Cortex of kidney (tissue), 1 donor: ENCODE measurements at places on chromosomes 3 and 15.

- no peak for DNase-seq
Observed at GRCh38 chr3:103513003-103513402, 1078.2 kb downstream of the ZPLD1 start.

- no peak for DNase-seq
Observed at GRCh38 chr3:168156479-168156878, 60.8 kb upstream of the GOLIM4 start.

DNA sequence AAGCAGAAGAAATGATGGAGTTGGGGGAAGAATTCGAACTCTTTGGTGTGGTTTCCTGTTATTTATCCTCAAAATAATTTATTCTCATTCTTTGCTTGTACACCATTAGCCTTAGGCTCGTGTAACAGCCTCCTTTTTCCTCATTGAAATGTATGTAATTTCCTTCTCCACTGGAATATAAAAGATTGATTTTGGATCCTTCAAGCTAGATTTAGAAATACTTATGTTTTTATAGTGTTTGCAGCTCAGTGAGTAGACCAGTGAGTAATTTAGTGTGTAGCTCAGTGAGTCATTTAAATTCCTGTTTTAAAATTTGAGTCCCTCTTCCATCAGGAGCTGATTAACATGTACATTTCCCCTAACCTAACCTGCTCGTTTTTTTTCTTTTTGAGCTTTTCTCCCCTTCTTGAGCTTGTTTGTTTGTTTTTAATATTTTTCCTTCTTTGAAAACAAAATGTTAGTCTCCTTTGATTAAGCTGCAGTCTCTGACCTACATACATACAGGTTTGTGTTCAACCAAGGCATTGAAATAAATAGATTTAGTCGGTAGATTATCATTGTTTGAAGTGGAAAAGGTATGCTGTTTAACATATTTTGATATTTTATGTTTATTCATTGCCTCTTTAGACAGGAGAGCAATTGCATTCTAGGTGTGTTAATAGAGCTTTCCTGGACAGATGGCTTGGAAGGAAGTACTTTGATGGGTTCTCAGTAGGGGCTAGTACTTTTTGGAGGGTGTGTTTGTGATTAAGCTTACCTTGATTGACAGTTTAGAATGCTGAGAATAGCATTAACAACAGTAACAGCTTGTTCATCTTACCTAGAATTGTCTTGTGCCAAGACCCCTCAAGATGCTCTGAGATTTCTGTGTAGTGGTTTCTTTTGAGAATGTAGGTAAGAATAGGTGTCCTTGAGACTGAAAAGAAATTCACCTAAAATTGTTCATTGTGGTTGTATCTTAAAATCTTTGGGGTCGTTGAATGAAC is 5.9 kb downstream of the USP3 start:
- DNase-seq = no peak

- no peak for DNase-seq
Observed at GRCh38 chr3:133213937-133214336, 175.7 kb downstream of the TMEM108 start.

DNA sequence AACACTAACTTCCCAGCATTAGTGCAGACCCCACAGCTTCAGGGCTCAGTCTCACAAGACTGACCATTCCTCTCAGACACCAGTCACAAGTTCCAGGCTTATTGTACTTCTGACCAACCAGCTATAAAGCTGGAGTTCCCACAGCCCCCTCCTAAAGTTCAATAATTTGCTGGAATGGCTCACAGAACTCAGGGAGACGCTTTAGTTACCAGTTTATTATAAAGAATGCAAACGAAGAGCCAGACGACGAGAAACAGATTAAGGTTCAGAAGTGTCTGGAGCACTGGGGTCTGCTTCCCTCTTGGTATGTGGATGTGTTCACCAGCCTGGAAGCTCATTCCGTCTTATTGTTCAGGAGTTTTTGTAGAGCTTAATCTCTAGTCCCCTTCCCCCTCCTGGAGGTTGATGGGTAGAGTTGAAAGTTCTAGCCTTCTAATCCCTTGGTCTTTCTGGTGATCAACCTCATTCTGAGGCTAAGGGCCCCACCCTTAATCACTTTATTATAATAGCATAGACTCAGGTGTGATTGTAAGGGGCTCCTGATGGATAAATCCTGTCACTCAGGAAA is 4.8 kb upstream of the CSRNP1 start:
- DNase-seq = no peak

DNA sequence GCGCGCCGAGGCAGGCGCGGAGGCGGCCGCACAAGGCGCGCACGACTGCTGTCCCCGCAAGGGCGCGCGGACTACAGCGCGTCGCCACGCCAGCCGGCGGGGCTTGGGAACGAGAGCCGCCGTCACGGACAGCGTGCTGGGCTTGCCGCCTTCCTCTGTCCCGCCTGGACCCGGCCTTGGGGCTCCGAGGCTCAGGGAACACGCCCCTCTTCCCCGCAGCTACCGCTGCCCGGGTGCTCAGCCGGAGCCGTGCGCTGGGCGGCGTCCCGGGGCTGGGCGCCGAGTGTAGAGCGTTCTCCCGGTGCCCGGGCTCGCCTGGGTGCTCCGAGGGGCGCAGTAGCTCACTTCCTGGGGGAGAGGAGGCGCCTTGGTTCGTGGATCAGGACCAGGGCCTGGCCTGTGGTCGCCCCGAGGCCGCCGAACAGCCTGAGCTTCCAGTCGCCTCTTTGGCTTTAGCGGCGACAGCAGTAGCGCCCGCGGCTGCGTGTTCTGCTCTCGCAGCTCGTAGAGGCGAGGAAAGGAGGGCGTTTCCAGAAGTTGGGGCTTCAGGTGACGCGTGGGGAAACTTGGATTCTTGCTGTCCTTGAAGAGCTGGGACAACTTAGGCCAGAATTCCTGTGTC is 226.7 kb upstream of the C2CD4B start:
- no peak for DNase-seq

- no peak for DNase-seq
Observed at GRCh38 chr3:176848431-176849214, 348.7 kb downstream of the TBL1XR1 start.

- DNase-seq = no peak
Observed at GRCh38 chr15:68679961-68680371, 101.2 kb downstream of the CORO2B start.

DNA sequence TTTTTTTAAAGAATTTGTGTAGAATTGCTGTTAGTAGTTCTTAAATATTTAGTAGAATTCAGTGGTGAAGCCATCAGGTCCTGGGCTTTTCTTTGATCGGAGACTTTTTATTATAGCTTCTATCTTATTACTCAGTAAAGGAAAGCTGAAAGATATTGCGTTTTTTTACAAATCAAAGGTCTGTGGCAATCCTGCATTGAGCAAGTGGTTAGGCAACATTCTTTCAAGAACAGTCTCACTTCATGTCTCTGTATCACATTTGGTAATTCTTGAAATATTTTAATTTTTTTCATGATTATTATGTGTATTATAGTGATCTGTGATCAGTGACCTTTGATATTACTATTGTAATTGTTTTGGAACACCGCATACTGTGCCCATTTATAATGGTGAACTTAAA is 140.8 kb downstream of the UNC13C start:
- no peak for DNase-seq

- DNase-seq = no peak
Observed at GRCh38 chr3:64327100-64327804, 102.0 kb upstream of the PRICKLE2 start.

DNA sequence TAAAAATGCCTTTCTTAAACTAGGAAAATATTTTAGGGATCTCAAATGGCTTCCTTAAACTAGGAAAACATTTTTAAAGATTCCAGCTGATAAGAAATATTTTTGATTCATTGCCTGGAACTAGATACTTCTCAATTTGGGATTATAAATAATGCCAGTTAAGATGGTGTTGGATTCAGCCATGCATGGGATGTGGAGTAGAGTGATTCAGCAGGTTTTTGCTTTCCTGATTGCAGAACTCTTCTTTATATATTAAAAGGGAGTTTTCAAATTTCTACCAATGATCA is 15.6 kb downstream of the FILIP1L start:
- DNase-seq = no peak

DNA sequence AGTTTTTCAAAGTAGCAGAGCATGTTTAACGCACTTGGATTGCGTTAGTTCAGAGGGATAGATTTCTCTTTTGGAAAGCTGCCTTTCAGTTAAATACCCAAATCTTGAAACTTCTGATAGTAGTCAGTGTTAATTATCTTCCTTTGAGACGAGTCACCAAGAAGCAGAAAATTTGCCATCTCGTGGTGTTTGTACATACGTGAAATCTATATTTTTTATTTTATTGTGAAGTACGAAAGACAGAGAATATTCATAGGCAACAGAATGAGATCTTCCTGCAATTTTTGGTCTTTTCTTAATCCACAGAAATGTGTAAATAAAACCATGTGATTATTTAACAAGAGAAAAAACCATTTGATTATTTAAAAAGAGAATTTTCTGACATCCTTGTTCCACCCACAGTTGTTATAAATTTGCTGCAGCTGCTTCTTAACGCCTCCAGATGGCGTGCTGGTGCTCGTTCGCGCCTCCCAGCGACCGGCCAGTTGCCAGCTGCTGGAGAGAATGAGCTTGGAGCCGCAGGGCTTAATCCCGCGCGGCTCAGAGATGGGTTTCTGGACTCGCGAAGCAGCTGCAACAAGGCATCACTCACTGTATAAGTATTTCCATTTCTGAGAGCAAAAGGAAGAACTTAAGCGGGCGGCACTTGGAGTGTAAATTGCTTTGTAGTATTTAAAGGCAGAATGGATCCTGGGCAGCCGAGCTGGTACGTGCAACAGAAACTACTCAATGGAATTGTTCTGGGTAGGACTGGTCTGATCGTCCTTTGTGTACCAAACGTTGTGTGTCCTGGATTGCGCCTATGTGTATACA is 10.5 kb upstream of the SLITRK3 start:
- DNase-seq = no peak

DNA sequence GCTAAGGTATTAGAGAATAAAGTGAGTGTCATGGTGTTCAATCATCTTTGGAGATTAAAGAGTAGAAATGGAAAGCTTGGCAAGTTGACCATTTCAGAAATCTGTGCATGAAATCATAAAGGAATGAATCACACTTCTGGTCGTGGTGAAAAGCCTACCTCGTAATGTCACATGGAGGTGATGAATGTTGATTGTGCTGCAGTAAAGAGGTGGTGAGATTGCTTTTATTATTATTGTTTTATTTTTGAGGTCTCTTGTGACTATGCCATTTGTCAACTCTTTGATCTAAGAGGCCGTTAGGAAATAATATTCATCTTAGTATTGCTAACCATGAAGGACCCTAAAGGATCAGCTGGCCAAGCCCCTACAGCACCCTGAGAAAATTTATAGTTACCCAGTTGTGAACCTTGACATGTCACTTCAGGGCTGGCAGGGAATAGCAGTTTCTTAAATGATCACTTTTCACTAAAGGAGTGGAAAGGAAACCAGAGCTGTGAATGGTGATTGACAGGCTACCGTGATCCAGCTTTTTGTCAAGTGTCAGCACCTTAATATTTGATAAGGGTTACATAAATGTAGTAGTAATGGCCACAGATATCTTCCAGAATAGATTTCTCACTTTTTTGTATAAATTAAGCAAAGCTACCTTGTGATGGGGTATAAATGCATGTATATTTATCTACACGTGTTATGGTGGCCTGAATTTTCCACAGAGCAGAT is 203.9 kb downstream of the PTPRG start:
- DNase-seq = no peak

DNA sequence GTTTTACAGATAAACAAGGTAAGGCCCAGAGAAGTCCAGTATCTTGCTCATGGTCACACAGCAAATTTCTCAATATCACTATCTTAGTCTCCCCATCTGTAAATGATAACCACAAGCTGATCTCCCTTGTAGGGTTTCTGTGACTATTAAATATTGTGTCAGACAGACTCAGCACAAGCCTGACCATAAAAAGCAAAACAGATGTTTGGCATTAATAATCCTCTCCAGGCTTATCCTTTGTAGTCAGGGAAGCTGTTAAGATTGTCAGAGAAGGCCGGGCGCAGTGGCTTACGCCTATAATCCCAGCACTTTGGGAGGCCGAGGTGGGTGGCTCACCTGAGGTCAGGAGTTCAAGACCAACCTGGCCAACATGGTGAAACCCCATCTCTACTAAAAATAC is 173.2 kb upstream of the PRICKLE2 start:
- DNase-seq = no peak

DNA sequence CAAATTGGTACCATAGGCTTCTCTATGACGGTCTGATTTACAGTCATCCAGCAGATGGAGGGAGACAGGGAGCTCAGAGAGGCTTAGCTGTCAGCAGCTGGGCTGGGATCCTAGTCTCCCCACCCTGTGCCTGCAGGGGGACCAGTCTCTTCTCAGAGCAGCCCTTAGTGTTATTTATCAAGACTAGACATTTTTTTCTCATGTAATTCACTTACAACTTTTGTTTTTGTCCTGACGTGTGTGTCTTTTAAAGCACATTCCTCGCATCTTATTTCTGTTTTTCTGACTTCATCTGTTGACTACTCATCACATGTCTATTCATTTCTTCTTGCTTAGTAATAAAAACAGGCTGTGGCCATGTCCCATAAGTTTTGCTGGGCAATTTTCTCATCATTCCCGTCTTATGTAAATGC is 116.1 kb downstream of the KLF13 start:
- DNase-seq = no peak

DNA sequence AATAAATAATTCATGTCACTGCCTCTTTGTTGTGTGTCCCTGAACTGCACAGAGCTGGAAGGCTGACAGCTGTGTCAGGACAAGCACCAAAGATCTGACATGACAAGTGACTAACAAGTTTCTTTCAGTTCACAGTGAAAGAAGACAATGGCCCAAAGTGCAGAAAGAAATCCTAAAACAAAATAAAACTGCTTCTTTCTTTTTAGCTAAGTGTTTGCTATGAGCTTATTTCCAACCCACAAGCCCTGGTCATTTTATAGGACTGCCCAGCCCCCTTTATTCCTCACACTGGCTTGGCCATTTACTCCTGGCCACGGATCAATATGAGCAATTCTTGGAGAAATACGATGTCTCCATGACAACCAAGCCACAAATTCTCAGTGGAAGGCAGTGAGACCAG is 238.5 kb downstream of the WDR72 start:
- no peak for DNase-seq

DNA sequence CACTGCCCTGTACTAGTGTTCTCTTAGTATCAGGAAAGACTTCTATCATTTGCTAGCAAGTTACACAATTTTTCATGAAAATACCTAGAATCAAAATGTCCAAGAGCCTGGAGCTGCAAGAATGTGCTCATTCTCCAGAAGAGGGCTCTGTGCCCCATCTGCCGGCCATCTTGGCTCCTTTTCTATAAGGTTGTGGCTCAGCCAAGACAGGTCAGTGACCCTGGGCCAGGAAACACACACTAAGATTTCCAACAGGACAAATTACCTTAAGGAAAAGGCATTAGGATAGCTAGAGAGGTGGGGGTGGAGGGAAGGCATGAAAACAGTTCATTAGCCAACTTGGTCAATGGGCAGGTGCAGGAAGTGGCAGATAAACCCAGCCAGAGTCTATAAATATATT is 20.7 kb downstream of the TIMP4 start:
- DNase-seq = no peak
